Activated CD4-positive, CD25-positive, alpha-beta regulatory T cell (primary cell): ENCODE measurements at places on chromosomes 6 and 20.

DNA sequence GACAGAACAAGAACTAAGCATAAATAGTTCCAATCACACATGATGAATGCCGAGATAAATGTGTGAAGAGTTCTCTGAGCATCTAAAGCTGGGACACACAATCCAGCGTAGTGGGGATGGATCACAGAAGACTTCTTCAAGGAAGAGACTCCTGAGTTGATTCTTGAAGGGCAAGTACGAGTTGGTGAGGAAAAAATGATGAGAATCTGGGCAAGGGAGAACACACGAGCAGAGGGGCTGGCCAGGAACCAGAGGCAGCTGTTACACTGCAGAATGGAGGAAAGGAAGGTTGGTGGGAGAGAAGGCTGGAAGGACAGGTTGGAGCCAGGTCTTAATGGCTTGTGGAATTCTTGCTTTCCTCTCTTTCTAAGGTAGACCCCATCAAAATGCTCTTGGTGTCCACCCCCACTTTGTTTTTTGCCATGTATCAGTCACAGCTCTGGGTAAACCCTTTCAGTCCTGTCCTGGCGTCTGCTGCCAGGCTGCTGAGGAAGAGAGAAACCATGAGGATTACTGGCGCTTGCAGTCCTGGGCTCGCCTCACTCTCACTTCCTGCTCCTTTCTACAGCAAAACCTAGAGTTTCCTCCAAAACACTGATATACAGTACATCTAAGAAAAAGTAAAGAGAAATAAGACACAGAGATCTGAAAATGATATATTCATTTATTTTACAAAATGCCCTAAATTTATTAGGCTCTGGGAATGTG, 127.6 kb upstream of the FAM184A start:
- DNase-seq = no peak

DNA sequence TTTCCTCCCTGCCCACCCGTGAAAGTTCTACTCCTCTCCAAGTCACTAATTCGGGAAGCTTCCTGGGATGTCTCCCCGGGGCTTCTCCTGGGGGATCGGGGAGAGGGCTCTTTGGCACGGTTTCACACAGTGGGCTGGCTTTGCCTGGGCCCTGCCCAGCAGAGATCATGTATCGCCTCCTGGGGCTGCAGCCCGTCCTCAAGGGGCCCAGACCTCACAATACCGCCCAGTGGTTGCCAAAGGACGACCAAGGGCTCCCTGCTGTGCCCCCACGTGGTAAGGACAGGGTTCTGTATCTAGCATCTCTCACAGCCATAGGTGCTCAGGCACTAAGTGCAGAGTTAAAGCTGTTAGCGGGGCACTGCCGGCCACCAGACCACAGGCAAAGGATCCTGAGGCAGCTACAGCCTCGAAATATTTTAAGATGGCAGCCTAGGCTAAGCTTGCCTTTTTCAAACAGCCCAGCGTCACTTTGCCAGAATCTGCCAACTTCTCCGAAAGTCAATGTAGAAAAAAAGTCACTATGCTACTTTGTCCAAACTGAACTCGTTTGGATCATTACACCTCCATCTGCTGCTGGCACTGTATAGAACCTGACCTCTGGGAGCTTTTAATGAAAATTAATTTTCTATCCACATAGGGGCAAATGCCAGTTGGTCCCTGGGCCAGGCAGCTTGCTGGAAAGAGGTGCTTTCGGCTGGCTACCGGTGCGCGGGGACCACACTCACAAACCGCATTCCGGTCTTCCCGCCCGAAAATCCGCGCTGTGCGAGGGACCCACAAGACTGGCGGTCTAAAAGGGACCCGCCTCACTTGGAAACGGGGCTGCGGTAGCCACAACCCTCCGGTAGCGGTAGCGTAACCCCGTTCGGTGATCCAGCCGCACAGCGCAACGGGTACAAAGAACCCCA, 1.3 kb upstream of the NNAT start:
- DNase-seq = no peak

DNA sequence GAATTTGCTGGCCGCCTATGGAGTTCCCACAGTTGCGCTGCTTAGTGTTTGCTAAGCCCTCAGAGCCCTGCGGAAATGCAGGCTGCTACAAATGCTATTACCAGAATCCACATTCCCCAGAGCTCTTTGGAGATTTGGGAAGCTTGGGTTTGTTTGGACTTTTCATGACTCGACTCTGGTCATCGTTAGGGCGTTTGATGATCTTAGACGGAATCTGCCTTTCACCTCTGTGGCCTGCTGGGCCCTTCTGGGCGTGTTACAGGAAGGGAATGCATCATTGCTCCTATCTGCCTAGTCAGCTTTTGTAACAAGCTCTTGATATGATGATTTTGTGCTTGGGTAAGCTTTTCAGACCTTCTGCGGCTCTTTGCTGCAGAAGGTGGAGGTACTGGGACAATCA, 50.8 kb downstream of the EYA2 start:
- no peak for DNase-seq

DNA sequence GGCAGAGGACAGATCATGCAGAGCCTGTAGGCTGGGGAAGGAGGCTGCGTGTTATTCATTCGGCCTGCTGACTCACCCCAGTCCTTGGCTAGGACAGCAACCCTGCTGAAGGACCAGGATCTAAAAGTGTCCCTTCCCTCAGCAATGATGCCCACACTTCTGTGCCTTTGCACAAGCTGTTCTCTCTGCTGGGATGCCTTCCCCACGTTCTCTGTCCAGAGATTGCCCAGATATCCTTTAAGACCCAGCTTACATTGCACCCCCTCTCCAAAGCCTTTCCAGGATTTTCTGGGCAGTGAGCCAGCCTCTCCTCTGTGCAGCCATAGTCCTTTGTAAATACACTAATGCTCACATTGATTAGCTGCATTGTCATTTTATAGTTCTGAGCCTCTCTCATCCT, 99.3 kb upstream of the CHD6 start:
- DNase-seq = no peak

DNA sequence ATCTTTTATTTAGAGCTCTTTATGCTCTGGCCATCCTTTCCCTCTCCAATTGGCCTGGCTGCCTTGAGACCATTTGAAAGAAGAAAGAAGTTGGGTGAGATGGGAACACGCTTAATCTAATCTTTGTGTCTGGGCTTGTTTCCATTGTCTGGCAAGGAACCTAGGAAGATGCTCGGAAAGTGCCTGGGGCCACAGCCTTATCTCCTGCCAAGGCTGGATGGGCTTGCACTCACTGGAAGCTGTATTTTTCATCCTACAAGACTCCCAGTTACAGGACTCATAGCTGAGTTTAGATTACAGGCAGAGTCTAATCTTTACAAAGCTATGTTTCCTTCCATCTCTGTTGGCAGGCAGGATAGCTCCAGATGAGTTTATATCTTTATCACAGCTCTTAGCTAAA, 33.1 kb upstream of the CDYL start:
- no peak for DNase-seq

DNA sequence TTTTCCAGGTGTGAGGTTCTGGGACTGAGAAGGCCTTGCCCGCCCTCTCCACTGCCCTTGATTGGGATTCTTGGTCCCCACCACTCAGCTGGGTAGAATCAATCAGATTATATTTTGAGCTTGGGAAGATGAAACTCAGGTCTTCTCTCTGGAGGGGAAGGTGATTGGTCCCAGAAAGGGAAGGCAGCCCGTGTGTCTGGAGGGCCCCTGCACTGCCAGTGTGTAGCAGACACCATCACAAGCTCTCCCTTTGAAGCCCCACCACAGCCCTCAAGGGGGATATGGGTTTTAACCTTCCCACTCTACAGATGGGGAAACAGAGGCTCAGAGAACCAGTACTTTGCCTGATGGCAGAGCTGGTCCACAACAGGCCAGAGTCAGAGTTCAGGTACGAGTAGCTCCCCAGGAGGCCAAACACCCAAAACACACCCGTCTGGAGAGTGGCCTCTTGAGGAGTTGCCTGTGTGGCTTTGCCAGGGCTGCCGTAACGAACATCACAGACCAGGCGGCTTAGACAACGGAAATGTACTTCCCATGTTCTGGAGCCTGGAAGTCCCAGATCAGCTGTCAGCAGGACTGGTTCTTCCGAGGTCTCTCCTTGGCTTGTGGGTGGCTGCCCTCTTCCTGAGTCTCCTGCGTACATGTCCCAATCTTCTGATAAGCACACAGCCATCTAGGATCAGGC, 205.6 kb downstream of the SYNDIG1 start:
- no peak for DNase-seq

GRCh38 chr6:139758209-139758611, 383.8 kb upstream of the CITED2 start:
- no peak for DNase-seq

GRCh38 chr6:44202972-44203750, 13.6 kb upstream of the MYMX start:
- no peak for DNase-seq
